ENCODE measurements at places on chromosomes 3 and 15.
A peak's percentile ranks its signal among the peaks of the same experiment; 100 is the strongest.

- DNase-seq, result no peak
Observed at GRCh38 chr3:196971094-196971698, 2.6 kb upstream of the PIGZ start.

GRCh38 chr3:185067173-185067572 lies 85.7 kb downstream of the C3orf70 start:
- no peak for DNase-seq

- DNase-seq, result no peak
Observed at GRCh38 chr3:127390365-127391025, 102.6 kb upstream of the PRR20G start.

DNA sequence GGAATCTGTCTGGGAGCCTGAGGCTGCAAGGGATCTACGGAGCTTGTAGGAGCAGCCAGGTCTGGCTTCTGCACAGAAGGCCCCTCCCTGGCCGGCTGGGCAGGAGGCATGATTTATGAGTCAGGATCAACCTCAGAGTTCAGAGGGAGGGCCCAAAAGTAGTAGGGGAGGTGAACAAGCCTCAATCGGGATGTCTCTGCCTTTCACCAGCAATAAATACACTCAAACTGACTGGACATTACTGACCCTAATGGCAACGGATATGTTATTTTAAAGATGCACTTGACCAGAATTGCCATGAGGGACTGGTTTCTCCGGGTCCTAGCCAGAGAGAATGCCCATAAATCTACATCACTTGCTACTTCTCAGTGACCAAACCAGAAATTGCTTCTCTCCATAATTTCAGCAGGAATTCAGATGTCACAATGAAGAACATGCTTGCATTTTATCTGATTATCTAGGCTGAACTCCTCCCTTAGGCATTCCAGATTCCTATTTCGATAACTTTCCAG lies 109.6 kb upstream of the LMOD3 start:
- no peak for DNase-seq

GRCh38 chr3:119536757-119537156 lies 22.7 kb downstream of the CD80 start:
- DNase-seq, result no peak

DNA sequence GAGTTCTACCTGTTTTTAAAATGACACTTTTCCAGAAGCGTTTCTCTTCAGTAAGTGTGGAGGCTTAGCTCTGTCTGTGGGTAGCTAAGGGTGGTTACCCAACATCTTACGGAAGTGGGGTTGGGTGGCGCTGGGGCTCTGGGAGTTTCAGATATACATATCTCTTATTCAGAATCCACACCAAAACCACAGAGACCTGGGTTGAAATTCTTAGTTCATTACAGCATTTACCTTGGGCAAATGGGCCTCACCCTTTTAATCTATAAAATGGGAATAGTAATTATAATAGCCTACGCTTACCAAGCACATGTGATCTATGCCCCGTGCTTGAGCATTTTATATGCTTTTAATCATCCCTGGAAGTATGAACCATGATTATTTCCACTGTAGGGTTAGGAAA lies 9.4 kb downstream of the PTPRG start:
- no peak for DNase-seq

DNA sequence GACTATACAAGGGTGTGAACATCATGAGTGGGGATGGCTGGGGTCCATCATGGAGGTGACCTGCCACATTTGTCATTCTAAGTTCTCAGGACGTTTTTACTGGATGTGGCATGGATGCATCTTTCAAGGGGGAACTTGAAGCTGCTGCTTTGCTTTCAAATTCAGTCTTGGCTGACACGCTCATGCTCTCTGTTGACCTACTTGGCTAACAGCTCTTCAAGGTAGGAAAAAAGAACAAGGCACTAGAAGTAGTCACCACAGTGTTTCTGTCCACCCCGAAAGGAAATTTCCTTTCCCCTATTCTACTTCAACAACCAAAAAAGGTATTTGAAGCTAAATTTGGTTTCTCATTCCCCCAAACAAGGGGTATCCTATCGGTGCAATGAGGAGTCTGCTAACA lies 15.0 kb downstream of the STIMATE start:
- DNase-seq, result no peak

- no peak for DNase-seq
Observed at GRCh38 chr3:60657972-60658371, 593.3 kb downstream of the FHIT start.

- no peak for DNase-seq
Observed at GRCh38 chr3:23175341-23176083, 27.6 kb upstream of the UBE2E2 start.

GRCh38 chr3:172993412-172993811 lies 147.6 kb downstream of the SPATA16 start:
- no peak for DNase-seq

DNA sequence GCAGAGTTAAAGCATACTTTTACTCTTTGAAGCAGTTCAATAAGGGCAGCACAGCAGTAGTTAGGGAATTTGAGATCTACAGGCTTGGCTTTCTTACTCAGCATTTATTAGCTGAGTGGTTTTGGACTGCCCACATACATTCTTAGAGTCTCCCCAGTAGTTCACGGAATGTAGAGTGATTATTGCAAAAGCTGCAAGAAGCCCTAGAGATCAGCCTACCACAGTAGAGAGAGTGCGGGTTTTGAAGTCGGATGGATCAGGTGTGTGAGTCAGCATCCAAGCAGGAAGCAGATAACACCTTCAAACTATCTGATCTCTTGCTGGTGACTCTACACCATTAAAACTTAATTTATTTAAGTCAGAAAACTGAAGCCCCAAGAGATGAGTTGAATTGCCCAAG lies 171.9 kb downstream of the SYNPR start:
- DNase-seq, result no peak

GRCh38 chr3:13189639-13190377 lies 116.6 kb upstream of the IQSEC1 start:
- DNase-seq, result no peak

- DNase-seq, result no peak
Observed at GRCh38 chr15:69576948-69577351, 124.3 kb downstream of the RPLP1 start.

DNA sequence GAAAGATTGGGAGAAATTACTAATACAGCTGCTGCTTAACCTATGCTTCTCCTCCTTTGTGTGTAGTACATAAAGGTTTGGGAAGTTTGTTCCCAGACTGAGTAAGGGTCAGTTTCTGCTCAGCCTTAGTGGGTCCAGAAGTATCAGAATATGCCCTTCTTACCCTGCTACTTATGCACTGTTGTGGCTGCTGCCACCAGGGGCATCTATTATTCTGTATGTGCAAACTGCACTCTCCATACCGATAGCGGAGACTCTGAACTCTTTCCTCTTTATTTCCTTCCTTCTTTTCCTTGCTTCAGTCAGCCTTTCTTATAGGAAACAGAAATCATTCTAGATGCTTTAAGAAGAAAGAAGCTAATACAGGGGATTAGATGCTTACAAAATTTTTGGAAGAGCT lies 4.0 kb downstream of the NEDD4 start:
- DNase-seq, result no peak

DNA sequence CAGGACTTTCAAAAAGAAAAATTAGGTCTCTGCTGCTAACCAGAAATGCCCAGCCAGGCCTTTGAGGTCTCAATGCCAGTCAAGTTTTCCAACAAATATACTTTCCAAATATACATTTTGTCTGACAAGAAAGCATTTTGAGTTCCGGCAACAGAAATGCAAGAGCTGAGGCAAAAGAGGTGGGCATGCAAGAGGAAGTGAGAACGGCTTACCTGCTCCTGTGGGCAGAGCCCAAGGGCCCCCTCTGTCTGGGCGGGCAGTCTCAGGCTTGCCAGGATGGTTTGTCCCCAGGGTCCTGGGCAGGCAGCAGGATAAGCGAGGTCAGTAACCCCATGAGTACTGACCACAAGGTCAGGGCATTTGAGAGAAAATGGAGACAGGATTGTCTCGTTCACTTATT lies 136.1 kb upstream of the TOPAZ1 start:
- no peak for DNase-seq

DNA sequence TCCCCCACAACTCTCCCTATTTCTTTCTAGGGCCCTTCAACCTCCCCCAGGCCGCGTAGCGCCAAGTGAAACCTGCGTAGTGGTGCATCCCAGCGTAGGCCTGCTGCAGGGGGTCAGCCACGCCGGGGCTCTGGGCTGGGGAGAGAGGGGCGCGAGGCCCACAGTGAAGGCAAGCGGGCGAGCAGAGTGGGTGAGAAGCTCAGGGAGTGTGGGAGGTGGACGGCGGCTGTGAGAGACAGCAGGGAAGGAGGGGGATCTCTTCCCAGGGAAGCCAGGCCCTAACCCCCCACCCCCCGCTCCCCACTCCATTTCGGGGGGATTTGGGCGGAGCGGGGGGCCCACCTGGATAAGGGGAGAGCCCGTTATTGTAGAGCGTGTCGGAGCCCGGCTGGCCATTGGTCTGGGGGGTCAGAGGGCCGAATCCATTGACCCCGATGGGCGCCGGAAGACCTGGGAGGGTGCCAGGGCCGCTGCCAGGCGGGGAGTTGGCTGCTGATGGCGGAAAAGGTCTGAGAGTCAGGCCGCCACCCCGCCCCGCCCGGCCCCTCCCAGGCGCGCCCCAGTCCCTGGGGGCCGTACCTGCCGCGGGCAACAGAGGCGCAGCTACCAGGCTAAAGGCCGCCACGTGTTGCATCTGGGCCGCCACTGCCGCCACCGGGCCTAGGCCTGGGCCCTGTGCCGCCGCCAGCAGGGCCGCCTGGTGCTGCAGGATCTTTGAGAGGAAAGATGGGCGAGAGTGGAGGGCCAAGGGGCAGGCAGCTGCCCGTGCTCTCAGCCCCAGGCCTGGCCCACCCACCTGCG lies 16.6 kb upstream of the PARP6 start:
- no peak for DNase-seq

DNA sequence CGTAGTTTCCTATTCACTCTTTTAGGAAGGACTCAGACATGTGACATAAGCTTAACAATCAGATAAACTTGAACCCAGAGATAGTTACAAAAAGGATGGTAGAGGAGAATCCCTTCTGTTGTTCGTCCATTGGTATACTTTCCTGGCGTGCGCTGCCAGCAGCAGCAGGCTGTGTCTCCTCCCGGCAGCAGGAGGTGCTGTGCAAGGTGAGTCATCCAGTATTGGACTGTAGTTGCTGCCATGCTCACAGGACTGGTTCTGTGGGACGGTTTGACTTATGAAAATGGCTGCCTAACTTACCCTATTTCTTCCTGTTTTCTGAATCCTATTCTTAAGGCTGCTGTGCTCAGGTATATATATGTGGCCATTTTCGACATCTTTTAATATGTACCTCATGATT lies 253.4 kb upstream of the LRRC3B start:
- no peak for DNase-seq

GRCh38 chr3:74510261-74510818 lies 104.1 kb downstream of the CNTN3 start:
- DNase-seq, result no peak

- DNase-seq, result no peak
Observed at GRCh38 chr3:104180906-104181305, 1185.8 kb upstream of the ALCAM start.

GRCh38 chr3:15499536-15499935 lies 22.0 kb downstream of the COLQ start:
- no peak for DNase-seq

DNA sequence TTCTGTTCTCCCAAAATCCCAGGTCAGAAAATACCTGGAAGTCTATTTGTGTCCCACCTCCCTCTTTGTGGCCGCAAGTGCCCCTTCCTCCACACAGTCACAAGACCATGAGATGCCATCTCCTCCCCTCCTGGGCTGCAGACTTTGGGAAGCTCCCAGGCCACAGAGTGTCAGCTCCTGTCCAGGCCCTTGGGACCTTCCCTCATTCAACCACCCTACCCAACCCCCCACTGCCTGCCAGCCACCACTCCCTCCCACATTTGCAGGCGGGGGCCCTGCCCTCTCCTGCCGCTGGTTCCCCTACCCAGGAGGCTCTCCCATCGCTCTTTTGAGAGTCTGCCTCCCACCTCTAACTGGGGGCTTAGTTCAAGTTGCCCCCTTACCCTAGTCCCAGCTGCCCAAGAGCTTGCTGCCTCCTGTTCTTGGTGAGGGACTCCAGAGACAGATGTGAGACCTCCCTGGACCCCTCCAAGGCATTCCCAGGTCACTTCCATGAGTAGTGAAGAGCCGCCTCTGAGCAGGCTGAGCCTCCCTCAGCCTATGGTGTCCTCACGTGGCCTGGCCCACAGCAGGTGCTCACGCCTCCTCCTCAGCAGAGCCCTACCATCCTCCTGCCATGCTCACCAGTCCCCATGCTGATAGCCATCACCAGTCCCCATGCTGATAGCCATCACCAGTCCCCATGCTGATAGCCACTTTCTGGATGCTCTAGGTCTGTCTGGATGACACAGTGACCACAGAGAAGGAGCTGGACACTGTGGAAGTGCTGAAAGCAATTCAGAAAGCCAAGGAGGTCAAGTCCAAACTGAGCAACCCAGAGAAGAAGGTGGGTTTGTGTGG lies 15.9 kb upstream of the STAB1 start:
- DNase-seq, result no peak

DNA sequence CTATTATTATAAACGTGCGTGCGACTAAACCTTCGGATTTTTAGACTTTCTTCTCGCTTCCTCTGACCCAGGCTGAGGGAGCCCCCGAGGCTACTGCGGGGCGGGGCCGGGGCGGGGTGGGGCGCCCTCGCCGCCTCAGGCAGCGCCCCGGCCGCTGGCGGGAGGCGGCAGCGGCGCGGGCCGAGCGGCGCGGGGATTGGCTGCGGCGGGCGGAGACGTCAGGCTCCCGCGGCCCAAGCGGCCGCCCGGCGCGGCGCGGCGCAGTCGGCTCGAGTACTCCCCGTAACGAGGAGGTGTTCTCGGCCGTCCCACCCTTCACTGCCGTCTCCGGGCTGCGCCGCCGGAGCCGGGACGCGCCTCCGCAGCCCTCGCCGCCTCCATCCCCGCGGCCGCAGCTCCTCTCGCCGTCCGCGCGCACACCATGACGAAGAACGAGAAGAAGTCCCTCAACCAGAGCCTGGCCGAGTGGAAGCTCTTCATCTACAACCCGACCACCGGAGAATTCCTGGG lies at the start of gene ATP1B3:
TSS of gene ATP1B3 (plus strand) at position 263 of the 510 bp plus-strand sequence. CDS start at position 422, 159 bp downstream.
- peak; percentile 78 for DNase-seq

DNA sequence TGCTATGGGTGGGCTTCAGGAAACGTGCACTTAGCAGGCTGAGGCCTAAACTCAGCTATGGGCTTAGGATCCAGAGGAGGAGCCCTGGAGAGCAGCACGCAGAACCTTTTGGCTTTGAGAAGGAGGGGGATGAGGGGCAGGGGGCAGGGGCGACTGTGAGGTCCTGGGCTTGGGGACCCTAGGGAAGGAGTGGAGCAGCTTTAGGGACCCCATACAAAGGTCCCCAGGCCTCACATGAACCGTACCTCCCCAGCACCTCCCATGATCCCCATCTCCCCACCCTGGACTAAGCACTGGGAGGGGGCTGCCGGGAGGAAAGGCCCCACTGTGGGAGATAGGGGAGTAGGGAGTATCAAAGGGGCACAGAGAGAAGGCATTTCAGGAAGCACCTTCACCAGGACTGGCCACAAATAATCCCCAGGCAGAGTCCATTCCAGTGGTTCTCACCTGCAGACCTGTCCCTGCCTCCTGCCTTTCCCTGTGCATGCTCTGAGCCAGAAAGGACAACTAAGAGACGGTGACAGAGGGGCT lies 62.0 kb upstream of the KLF13 start:
- no peak for DNase-seq

DNA sequence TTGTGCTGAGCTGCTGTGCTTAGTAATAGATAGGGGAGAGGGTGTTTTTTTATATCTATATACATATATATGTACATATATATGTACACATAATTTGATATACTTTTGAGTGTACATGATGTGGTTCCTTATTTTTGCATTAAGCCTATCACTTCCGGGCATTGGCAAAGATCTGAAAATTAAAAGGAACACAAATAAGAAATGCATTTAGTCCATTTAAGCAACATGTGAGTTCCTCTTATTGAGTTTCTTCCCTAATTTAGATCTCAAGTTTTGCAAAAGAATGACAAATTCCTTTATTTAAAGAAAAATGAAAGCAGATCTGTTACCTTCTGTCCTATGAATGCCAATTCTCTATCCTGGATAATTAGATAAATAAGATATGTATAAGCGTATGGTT lies 435.1 kb downstream of the LPP start:
- DNase-seq, result no peak

Data from T-helper 2 cell (primary cell).